ENCODE measurements at places on chromosomes 4 and X.

DNA sequence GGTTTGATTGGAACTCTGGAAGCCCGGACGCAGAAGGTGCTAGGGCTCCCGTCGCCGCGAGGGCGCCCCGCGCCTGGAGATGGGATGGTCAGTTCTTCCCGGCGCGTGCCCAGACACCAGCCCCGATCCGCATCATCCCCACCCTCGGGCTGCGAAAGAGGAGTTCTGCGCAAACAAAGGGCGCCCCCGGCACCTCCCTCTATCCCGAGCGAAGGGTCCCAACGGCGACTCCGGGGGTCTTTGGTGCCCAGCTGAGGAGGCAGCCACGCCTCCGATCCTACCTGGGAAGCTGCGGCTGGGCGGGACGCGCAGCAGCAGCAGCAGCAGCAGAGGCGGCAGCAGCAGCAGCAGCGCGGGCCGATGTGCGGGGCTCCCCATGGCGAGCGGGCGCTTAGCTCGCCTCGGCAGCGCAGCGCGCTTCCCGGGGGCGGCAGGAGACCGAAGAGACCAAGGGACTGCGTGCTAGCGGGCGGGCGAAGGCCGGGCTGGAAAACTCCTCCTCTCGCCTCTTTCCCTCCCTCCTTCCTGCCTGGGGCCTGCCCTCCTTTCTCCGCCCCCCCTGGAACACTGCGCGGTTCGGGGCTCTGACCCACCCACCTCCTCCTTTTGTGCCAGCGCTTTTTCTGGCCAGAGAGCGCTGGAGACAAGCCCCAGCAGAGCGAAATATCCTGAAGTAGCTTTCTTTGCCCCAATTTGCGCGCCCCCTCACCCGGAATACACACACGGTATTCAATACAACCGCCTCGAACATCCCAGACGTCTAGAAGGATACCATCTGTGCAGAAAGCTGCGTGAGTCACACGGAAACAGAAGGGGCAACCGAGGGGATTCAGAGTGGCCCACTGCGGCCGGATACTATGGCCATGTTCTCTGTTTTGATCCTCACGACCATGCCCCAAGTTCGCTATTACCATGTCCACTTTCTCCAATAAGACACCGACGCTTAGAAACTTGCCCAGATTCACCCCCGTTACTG lies at the start of gene SRPX:
Gene SRPX, minus strand, starts transcription at position 457 of the 976 bp plus-strand sequence. Its CDS starts 79 bp downstream, at position 378.
- peak; percentile 48 for DNase-seq

DNA sequence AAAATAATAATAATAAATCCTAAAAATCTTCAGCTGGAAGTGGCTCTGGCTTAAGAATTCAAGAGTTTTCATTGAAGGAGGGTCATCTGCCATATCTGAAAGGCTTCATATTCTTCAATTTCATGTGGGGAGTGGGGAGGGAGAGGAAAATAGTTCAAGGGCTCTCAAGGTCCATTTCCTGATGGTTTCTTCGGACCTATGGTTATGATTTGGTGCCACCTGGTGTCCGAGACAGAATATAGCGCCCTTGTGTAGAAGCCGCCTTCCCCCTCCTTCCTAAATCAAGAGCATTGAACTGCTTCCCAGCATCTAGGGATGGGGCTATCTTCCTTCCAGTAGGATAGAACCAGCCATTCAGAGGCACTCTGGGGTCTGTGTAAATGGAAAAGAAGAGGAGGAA lies 34.3 kb downstream of the NLGN3 start:
- DNase-seq, result peak; percentile 54

- no peak for DNase-seq
These were observed 43.2 kb downstream of the ZBTB49 start for GRCh38 chr4:4333265-4333706.

GRCh38 chrX:2924151-2924550 lies 5.0 kb downstream of the ARSD start:
- no peak for DNase-seq

DNA sequence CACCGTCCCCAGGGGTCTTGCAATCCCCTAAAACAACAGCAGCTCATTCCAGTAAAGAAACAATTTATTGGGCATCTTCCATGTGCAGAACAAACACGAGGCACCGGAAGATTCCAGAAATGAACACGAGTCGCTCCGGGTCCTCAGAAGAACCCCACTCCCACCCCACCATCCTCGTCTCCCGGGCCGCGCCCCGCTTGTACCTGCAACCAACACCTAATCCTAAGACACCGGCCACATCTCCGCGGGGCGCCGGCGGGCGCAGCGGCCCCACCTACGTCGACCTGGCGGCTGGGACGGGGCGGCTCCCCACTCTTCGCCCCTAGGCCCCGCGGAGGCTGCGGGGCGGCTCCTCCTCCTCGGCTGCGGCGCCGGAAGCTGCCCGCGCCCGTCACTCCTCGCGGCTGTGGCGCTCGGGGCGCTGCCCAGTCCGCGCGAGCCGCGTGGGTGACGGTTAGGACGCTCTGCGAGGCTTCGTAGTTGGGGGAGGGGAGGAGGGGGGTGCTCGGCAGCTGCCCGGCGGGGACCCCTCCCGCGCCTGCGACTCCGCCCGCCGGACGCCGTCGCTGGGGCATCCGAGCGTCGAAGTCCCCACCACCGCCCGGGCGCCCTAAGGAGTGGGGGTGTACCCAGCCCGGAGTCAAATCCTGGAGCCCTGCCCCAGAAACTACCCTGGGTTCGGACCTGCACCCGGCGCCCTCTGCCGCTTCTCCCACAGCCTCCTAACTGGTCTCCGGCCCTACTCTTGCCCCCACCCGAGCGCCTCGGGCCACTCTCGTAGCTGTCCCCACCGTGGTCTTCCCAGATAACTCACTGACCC lies at the start of gene CCDC158:
Gene CCDC158, minus strand, starts transcription at position 380 of the 820 bp plus-strand sequence. CDS start 17,934 bp downstream, outside the sequence.
- no peak for DNase-seq

DNA sequence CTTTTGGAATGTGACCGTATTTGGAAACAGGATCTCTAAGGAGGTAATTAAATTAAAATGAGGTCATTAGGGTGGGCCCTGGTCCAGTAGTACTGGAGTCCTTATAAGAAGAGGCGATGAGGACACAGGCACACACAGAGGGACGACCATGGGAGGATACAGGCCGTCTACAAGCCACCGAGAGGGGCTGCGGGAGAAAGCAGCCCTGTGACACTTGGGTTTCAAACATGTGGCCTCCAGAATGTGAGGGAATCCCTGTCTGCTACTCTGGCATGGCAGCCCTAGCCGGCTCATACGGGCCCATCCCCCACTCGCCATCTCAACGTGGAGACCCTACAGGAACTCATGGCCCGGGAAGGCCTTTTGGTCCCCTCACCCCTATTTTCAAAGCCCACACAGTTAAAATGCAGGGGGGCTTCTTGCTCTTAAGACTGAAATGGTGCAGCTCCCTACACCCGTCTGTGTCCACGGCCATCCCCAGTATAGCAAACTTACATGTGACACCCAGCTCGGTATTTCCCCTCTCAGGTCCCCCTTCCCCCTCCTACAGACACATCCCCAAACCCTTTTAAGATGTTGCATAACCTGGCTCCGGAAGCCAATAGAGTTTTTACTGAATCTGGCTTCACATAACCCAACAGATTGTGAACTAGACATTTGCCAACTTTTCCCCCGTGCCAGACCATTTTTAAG lies 124.1 kb upstream of the TBL1X start:
- DNase-seq, result no peak

GRCh38 chrX:8755116-8755515 lies 23.2 kb upstream of the ANOS1 start:
- DNase-seq, result peak; percentile 10

- DNase-seq, result no peak
These were observed 347.8 kb upstream of the PITX2 start for GRCh38 chr4:110970642-110971041.

DNA sequence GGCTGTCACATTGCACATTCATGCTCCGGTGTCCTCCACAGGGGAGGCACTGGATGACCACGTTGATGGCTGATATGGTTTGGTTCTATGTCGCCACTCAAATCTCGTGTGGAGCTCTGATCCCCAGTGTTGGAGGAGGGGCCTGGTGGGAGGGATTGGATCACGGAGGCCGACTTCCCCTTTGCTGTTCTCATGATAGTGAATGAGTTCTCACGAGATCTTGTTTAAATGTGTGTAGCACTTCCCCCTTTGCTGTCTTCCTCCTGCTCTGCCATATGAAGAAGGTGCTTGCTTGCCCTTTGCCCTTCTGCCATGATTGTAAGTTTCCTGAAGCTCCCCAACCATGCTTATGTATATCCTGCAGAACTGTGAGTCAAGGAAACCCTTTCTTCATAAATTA lies 22.3 kb upstream of the NAT8L start:
- DNase-seq, result no peak

DNA sequence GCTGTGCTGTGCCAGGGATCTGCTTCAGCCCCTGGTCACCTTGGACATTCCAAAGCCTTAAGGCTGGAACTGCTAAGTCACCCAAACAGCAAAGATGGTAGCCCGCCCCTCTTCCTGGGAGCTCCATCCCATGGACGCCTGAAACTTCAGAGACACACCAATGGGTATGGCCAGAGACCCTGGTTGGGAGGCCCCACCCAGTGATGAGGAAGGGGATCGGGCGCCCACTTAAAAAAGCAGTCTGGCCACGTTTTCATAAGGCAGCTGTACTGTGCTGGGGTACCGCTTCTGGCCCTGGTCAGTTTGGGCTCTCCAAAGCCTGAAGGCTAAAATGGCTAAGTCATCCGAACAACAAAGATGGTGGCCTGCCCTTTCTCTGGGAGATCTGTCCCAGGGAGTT lies 9.4 kb upstream of the TMSB15C start:
- no peak for DNase-seq

DNA sequence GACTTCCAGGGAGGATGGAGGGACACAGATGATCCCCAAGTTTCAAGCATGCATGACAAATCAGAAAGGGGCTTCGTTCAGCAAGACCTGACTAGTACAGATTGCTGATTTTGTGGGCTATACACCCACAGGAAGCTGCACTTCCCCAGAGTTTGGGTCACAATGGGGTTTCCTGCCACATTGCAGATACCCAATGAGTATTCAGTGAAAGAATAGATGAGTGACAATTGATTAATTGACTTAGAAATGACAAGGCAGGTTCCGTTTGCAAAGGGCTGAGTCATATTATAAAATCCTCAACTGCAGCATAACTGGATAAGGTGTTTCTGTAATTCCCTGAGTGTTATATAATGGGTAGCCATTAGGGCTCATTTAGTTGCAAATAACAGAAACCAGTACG lies 146.6 kb upstream of the TBL1X start:
- no peak for DNase-seq

GRCh38 chr4:31084806-31085416 lies 364.7 kb downstream of the PCDH7 start:
- DNase-seq, result no peak

DNA sequence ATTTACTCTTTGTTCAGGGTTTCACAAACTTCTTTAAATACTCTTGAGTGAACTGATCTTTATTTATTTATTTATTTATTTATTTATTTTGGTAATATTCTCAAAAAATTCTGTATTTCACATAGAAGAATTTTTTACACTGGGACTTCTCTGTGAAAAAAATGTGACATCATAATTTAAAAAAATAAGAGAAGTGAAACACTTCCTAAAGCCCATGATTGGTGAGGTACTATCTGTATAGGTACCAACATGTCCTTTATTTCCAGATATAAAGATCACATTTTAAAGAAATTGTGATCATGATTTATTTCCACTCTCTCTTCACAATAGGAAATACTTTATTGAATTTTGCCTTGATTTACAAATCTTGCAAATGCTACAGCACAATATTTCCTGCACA lies 497.1 kb downstream of the FAT4 start:
- no peak for DNase-seq

GRCh38 chr4:64001229-64001898 lies 407.9 kb downstream of the TECRL start:
- DNase-seq, result no peak

GRCh38 chr4:89303177-89303576 lies 4.4 kb downstream of the GPRIN3 start:
- DNase-seq, result peak; percentile 69

GRCh38 chr4:144565527-144566195 lies 80.3 kb upstream of the HHIP start:
- DNase-seq, result no peak

GRCh38 chr4:93771640-93772411 lies 56.7 kb upstream of the ATOH1 start:
- DNase-seq, result no peak

DNA sequence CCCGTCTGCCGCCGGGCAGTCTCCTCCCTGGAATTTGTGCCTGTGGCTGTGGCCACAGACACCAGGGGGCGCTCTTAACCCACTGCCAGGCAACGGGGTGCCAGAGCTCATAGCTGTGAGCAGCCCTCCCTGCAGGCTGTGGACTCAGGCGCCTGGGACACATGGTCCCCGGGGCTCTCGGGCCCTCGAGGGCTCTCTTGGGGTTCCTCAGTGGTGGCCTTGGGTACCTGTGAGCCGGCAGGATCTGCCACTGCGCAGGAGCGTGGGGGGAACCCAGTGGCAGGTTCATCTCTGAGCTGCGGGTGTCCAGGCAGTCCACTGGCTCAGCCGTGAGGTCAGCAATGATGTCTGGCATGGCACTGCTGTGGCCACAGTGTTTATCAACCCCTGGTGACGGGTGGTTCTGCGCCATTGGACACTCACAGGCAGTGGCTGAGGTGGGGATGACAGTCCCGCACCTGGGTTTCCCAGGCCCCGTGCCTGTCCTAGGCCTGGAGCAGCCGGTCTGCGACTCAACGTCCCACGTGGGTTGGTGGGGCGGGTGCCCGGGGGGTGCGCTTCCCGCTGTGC lies 37.2 kb downstream of the PCGF3 start:
- DNase-seq, result no peak

- no peak for DNase-seq
These were observed 112.5 kb upstream of the BMP3 start for GRCh38 chr4:80918004-80918403.

DNA sequence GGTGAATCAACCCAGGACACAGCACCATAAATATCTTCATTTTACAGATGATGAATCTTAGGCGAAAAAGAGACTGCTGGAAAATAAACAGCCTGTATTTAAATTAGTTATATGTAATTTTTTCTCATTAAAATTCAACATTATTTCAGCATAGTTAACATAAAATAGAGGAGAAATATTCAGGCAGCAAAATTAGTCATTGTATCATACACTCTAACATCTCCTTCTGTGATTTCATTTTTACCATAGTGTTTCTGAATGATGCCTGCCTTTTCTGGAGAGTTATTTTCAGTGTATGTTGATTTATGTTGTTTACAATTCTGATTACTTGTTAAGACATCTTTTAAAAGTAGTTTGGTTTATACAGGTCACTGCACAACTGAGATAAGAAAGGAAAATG lies 82.3 kb upstream of the KCNIP4 start:
- no peak for DNase-seq

DNA sequence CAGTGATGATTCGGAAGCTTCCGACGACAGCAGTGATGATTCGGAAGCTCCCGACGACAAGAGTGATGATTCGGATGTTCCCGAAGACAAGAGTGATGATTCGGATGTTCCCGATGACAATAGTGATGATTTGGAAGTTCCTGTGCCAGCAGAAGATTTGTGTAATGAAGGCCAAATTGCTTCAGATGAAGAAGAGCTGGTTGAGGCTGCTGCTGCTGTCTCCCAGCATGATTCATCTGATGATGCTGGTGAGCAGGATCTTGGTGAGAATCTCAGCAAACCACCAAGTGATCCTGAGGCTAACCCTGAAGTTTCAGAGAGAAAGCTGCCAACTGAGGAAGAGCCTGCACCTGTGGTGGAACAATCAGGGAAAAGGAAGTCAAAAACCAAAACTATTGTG lies 14.2 kb downstream of the CXCR3 start:
- DNase-seq, result no peak
